ENCODE measurements at places on chromosomes 3 and 15.

DNA sequence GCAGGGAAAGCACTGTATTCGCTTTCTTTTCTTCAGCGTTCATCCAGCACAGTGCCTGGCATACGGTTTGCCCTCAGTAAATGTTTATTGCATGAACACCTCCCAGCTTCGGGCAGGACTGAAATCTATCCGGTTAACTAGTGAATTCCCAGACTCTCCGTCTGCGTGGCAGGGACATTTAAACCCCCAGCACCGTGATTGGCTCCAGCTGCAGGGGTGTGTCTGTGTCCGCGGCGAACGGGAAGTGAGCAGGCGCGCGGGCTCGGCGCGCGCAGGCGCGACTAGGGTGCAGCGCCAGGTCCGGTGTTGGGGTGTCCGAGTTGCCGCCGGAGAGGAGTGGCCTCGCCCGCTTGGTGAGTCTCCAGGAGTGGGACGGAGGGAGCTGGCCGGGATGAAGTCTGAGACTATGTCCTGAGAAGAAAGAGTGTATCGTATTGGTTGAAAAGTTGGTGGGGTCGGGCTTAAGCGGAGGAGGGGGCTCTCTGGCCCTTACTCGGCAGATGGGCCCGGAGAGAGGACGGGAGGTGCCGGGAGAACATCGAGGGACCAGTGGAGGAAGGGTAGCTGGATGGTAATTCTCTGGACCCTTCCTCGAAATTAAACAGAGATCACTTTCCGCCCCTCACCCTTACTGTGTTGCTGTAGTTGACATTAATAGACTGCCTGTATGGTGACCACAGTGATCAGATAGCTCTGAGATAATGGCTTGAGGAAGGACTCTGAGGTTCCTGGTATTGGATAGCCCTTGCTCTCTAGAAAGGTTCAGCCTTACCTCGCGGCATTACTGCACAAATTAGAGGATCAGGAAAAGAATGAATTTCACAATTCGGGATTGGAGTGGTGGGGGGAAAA is at the start of gene SNAP23:
Gene SNAP23, plus strand, starts transcription at position 274 of the 852 bp plus-strand sequence. CDS start 16,213 bp downstream, outside the sequence.
- peak; percentile 73 for DNase-seq

GRCh38 chr3:125142940-125143339 is 69.6 kb downstream of the SLC12A8 start:
- DNase-seq: no peak

DNA sequence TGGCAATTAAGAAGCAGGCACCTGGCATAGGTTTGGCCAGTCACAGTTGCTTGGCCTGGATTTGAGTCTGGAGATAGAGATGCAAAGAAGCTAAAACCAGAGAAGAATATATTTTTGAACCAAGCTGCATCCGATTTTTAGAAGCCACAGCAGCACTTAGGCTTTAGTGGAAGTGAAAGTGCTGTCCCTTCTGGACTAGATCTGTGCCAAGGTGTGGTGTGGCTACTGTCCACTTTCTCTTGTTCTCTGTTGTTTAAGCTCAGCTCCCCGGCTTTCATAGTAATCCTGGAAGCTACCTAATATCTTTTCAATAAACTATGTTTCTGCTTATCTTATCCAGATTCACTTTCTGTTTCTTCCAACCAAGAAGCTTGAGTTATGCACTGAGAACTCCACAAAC is 183.4 kb upstream of the THRB start:
- no peak for DNase-seq

GRCh38 chr3:49805897-49806701 is 3.0 kb downstream of the INKA1 start:
- no peak for DNase-seq

DNA sequence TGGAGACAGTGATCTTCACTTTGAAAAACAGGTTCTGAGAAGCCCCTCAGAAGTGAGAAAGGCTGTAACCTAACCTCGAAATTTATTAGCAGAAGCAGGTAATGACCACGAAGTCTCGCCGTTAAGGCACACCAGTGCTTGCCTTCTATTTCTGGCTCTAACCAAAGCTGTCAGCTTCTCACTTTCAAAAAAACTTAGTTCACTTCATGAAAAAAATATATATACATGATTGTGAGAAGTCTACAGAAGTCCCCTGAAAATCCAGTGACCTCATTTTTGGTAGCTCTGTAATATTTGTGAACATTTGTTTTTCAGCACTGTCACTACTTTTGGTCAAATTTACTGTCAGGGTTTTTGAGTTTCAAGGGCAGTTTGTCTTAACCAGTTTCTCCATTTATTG is 19.1 kb upstream of the AKAP13 start:
- DNase-seq: no peak

DNA sequence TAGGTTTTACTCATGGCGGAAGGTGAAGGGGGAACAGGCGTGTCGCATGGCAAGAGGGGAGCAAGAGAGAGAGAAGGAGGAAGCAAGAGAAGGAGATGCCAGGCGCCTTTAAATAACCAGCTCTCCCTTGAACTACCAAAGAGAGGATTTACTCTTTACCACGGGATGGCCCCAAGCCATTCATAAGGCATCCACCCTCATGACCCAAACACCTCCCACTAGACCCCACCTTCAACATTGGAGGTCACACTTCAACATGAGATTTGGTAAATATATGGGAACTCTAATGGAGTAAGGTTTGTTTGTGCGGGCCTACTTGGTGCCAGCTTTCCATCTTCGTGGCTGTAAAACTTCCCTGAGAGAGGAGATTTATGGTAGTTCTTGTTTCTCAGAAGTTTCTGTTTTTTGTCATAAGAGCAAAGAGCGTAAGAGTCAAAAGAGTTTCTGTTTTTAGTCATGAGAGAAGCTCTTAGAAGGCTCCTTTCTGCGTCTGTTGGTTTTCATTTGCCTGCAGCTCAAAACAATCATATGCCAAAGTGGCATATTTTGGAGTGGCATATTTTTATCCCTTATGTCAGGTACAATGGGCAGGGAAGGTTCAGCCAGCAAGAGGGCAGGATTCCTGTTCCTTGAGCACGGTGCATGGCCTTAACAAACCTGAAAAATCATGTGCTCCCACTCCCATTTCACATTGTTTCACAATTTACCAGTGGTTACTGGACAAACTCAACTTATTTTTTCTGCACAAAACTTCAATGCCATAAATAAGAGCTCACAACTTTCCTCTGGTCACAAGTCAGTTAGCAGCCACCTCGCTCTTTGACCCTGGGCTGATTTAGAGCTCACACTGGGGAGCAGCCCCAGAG is 12.5 kb downstream of the PML start:
- no peak for DNase-seq

DNA sequence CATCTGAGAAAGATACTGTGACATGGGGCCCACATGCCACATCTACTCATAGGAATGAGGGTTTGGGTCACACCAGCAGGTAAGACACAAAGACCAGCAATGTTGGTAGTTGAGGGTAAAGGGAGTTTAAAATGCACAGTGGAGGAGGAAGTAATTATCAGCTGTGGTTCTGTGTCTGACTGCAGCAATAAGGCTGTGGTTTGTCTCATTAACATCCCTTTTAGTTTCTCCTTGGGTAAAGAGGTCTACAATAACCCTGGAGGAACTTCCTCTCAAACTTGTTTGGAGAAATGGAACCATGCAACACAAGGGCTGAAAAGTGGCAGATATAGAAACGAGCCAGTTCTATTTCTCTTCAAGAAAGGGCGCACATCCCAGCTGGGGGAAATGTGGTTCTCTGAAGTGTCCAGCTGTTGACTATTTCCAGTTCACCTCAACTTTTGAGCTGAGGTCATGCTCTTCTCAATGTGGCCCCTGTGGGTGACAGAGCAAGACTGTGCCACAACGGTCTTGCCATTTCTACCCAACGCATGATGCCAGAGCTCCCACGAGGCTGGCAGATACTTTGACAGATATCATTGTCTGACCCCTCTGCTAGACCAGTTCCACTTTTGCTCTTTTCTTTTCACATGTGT is 234.3 kb downstream of the SQOR start:
- no peak for DNase-seq

GRCh38 chr15:93041159-93041547 is 47.9 kb downstream of the RGMA start:
- DNase-seq: no peak

- DNase-seq: no peak
Observed at GRCh38 chr3:15272426-15273196, 59.8 kb downstream of the SH3BP5 start.

- no peak for DNase-seq
Observed at GRCh38 chr3:16335333-16335732, 70.3 kb downstream of the OXNAD1 start.

DNA sequence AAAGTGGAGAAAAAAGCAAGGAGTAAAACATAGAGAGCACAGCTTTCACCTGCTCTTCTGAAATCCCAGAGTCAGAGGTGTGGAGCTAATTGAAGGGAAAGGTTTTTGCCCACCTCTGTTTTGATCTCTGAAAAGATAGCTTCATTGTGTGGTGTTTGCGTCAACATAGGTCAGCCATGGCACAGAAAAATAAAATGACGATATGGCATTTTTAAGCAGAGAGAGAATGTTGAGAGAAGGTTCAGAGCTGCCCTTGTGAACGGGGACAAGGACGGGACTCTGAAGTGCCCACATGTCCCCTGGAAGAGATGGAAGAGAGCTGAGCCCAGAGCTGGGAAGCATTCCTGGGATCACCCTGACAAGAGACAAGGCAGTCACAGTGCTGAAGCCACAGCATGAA is 249.4 kb upstream of the PLSCR5 start:
- DNase-seq: no peak

- DNase-seq: no peak
Observed at GRCh38 chr3:152323834-152324233, 55.1 kb downstream of the MBNL1 start.

DNA sequence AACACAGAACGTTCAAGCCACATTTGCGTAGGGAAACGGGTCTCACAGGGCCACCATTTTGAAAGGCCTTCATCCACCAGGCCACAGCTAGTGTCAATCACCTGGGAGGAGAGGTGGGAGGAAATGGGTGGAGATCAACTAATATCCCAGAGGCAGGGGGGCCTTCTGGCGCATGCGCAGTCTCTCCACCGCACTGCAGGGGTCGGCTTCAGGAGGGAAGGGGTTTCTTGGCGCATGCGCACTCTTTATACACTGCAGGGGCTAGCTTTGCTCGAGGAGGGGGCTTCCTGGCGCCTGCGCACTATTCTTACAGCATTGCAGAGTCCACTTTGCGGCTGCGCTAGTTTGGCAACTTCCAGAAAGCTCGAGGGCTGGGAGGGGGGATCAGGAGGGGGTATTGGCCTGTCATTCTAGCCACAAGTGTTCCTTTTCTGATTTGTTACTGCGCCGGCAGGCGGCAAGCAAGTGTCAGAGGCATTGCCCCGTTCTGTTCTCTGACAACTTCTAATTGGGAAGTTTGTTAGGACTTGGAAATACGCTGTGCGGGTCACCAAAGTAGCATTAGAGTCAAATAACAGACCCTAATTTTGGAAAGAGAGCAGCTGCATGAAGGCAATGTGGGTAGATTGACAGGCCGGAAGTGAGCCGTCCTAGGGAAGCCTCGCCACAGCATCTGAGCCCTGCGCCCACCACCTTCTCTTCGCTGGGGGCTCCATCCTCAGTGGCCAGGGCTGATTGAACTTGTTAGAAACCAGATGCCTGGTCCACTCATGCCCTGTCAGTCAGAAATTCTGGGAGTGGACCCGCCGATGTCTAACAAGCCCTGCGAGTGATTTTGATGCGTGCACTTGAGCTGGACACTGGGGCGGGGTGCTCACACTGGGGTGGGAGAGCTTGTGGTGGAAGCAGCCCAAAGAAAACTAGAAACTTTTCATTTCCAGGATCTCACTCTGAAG is 173.5 kb upstream of the NDN start:
- DNase-seq: no peak

- DNase-seq: no peak
Observed at GRCh38 chr15:40953713-40954074, 423 bp downstream of the CHAC1 start.

DNA sequence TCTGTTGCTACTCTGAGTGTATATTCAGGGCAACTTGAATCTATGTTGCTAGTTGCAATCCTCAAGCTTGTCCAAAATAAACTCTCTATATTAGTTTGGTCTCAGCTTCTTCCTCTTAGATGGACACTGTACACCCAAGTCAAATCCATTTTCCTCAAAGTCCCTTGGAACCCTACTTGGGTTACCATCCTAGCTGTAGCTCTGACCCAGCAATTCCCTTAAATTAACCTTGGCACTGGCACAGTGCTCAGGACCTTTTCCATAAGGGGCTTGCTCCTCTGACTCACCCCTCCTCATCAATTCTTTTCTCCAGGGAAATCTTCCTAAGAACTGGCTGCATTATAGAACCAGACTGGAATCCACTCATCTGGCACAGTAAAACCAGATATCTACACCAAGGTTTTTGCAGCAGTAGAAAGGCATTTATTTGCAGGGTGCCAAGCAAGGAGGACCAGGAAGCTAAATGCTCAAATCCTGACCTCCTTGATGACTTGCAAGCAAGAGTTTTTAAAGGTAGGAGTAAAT is 44.9 kb upstream of the B3GALNT1 start:
- no peak for DNase-seq

GRCh38 chr3:134312873-134313846 is 61.1 kb downstream of the AMOTL2 start:
- no peak for DNase-seq

DNA sequence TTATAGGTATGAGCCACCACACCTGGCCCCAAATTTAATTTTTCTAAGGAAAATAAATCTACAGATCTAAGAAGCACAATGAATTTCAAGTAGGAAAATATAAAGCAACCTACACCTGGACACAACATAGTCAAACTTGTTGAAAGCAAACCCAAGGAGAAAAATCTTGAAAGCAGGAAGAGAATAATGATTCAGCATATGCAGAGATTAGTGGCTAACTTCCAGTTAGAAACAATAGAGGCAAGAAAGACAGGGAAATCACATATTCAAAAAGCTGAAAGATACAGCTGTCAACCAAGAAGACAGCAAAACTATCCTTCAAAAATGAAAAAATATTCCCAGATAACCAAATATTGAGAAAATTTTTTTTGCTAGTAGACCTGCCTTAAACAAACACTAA is 49.4 kb downstream of the ZNF148 start:
- DNase-seq: no peak

All from activated CD4-positive, CD25-positive, alpha-beta regulatory T cell treated with anti-CD3 and anti-CD28 coated beads, Interleukin-2, amount 50 U/mL, for 16 hours (primary cell).